ENCODE measurements at places on chromosomes 5 and 9.

DNA sequence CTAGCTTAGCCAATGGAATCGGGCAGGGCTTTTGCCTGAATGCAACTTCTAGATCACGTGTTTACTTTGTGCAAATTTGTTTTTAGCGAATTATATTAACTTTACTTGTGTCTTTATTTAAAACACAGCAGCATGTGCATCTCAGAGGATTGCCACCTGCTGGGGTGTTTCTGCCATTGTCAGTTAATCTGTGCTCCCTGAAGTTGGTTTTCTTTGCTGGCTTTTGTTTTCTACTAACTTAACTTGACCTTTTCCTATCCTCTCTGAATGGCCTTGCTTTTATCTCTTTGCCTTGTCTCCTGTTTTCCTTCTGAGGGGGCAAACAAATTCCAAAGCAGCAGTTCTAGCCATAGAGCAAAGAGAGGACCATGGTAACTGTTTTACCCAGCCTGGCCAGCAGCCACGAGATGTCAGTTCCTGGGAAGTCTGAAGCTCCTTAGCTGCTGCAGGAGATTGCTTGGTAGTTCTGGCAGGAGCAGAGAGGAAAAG is 67.6 kb downstream of the ARHGEF28 start:
- ATAC-seq = no peak

DNA sequence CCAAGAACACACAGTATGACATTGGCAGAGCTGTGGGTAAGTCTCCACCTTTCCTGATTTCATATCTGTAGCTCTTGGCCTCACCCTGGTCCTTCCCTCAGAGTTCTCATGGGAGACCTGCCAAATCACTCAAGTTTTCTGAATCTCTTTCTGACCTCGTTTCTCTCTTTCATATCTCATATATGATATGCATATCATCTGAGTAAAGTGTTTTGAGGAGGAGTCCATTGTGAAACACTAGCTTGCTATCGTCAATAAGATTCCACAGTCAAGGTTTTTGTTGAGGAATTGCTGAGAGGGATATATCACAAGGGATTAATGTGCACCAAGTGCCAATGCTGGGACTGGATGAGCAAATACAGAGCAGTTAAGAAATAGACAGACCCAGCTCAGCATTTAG is 739.2 kb downstream of the BRINP1 start:
- no peak for ATAC-seq

DNA sequence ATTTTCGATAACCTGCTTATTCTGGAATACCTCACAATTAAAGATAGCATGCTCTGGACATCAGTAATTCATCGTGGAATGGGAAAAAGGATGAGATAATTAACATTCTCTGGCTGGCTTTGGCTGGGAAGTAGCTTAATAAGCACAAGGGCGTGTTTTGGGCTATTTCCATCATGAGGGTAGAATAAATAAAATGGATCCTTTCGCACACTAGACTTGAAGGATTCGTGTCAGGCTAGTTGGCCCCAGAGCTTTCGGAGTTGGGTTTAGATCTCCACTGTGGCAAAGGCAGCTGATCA is 151.2 kb upstream of the ADRA1B start:
- no peak for ATAC-seq

- no peak for ATAC-seq
These were observed 184.7 kb downstream of the CPLANE1 start for GRCh38 chr5:37064442-37064841.

- ATAC-seq = peak; percentile 90
These were observed at the start of gene N4BP3 for GRCh38 chr5:178113141-178113787. Gene N4BP3, plus strand, starts transcription at chr5:178113532. Its CDS starts 6,052 bp downstream, at chr5:178119584.

DNA sequence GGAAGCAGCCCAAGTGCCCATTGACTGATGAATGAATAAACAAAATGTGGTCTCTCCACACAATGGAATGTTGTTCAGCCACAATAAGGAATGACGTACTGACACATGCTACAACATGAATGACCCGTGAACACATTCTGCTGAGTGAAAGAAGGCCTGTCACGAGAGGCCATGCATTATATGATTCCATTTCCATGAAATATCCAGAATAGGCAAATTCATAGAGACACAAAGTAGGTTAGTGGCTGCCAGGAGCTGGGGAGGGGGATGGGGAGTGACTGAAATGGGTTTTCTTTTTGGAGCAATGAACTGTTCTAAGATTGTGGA is 41.4 kb downstream of the BICD2 start:
- no peak for ATAC-seq

Data from activated CD4-positive, CD25-positive, alpha-beta regulatory T cell treated with anti-CD3 and anti-CD28 coated beads, Interleukin-2, amount 50 U/mL, for 24 hours (primary cell).